ENCODE measurements at places on chromosomes 2 and 18.

GRCh38 chr2:233261819-233262555 is 10.5 kb downstream of the ATG16L1 start:
- no peak for DNase-seq

GRCh38 chr2:241560883-241561474 is 2.4 kb downstream of the BOK start:
- DNase-seq: no peak

GRCh38 chr2:23291239-23291638 is 93.7 kb upstream of the KLHL29 start:
- no peak for DNase-seq

- no peak for DNase-seq
Observed at GRCh38 chr2:239596253-239596652, 195.4 kb upstream of the HDAC4 start.

DNA sequence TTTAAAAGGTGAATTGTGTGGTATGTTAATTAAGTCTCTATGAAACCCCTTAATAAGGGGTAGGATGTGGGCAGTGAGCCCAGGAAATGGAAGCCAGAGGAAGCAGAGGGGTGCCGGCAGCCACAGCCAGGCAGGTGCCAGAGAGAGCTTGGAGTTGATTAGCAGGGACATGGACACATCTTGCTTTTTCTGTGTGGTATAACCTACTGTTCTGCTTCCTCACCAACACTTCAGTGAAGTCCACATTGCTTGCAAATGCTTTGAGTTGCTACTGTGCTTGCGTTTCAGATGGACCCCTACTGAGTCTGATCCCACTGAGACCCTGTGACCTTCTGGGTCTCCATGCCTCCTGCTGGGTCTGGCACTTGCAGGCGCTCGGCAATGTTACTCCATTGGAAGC is 30.3 kb upstream of the ARHGEF4 start:
- no peak for DNase-seq

- DNase-seq: no peak
Observed at GRCh38 chr2:204407204-204408014, 137.9 kb upstream of the PARD3B start.

DNA sequence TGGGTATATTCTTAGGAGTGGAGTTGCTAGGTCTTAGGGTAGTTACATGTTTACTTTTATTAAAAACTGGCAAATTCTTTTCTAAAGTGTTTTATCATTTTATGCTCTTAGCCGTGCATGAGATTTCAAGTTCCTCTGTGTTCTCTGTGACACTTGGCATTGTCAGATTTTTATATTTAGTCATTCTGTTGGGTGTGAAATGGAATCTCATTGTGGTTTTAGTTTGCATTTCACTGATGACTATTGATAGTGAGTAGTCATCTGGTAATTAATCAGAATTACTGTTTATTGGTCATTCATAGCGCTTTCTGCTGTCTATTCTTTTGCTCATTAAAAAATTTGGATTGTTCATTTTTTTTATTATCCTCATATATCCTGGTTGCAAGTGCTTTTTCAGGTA is 34.1 kb downstream of the RAB3GAP1 start:
- no peak for DNase-seq

DNA sequence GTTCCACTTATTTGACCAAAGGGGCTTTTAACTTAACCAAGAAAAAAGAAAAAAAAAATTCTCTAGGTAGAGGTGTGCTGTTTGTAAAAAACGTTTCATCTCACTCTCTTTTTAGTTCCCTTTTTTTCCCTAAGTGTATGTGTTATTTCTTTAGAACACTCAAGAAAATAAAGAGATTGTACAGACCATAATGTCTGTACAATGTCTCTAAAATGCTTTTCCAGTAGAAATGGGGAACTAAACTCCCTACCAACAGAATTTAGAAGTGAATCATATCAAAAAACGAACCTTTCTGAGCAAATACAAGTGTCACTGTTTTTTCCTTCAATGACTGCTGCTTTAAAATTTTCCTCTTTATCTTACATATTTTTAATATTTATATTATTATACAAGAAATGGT is 72.0 kb downstream of the CDH7 start:
- DNase-seq: no peak

DNA sequence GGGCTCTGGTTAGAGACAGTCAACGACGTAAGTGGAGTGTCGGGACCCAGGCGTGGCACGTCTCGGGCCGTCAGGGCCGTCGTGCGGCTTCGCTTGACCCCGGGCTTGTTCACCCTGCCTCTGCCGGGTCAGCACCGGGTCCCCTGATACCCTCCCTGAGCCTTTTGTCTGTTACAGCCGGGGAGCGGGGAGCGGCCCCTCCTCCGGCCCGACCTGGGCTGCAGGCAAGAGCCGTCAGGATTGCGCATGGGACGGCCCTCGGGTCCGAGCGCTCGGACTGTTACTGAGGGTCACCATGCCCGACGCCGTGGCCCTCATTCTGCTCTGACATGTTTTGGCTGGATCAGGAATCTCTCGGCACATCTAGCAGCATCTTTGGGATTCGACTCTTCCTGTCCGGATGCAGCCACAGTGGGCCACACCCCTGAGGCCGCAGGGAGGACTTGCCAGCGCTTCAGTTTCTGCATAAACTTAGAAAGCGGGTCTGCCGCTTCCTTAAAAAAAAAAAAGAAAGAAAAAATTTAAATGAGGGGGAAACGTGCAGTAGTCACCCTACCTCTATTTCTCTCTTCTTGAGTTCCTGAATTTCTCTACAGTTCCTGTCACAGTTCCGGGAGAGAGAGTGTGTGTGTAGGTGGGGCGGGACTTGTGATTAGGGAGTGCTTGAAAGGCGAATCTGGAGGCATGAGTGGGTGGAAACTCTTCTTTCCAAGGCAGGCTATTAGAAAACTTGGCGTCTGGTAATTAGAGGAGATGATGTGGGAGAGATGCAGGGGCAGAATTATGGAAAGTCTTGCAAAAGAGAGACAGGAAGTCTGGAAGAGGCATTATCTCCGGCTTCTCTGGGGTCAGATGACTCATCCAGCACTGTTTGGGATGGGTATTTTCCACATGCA is 909 bp downstream of the TMEM87B start:
- no peak for DNase-seq

DNA sequence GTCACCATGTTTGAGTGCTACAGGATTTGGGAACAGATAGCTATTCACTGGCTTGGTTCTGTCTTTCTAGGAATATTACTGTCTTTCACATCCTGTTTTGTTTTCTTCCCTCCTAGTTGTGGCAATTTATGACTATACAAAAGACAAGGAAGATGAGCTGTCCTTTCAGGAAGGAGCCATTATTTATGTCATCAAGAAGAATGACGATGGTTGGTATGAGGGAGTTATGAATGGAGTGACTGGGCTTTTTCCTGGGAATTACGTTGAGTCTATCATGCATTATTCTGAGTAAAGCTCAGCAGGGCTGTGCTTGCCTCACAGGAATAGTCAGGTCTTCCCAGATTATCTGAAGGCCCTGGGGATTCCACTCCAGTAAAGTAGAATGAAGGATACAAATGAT is 98.9 kb downstream of the ABI2 start:
- DNase-seq: no peak

DNA sequence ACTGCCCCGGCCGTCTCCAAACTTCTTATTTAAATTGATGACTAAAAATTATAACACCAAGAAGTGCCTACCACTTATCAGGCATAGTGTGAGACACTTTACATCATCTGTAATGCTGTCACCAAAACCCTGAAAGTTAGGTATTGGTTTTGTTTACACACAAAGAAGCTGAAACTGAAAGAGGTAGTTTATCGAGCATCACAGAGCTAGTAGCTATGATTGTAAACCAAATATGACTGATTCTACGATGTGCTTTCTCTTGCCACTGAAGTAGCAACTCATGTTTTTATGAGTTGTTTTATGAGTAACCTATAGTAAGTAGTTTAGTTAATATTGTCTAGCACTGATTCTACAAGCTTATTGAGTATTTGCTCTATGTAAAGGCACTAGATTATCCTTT is 31.5 kb downstream of the DYNC1I2 start:
- DNase-seq: no peak

GRCh38 chr2:172995323-172996244 is 80.1 kb upstream of the MAP3K20 start:
- no peak for DNase-seq

- DNase-seq: no peak
Observed at GRCh38 chr2:191638802-191639172, 39.1 kb upstream of the NABP1 start.

DNA sequence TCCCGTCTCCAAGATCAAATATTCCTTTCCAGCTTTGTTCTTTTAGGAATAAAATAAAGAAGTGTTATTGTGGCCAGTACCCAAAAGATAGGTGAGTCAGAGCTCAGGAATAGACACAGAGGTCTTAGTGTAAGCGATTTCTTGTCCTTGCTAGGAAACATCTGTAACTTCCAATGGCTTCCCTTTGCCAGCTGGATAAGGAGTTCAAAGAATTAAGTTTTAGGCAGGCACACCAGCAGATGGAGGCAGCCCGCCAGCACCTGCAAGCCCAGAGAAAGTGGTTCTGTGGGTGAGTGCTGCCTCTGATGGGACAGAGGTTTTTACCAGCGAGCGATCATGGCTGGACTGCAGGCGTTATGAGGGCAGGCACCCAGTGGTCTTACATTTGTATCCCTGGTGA is 125.4 kb downstream of the MGAT5 start:
- no peak for DNase-seq

DNA sequence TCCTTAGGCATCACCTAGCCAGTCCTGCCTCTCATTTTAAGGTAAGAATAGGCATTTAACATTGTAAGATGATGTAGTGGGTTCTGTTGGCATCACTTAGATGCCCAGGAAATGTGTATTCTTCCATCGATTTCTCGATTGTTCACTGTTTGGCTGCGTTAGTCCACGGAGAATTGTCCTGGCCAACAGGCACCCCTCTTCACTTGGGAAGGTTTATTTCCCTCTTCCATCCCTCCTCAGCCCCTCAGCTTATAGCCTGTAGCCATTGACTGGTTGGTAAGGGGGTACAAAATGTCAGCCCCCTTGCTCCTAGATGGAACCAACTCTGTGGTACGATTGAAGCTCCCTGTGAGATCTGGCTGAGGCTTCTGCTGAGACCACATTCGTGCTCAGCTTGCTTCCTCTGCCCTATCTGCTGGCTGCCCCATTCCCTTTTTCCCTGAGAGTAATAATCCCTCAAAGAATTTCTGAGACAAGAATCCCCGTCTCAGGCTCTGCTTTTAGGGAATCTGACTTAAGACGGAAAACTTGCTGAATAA is 43.4 kb downstream of the PLEKHA3 start:
- no peak for DNase-seq

GRCh38 chr2:102674836-102675235 is 55.5 kb downstream of the SLC9A2 start:
- no peak for DNase-seq

Measured in GM12891 (cell line).